ENCODE measurements at places on chromosomes 13 and 19. TPM values are rescaled to one million over a fixed set of nuclear protein-coding genes. Genes with fewer than 3 reads are reported as not detected.
A peak's percentile ranks its signal among the peaks of the same experiment; 100 is the strongest.

- no peaks in the 10 kb centered on the region for H3K36me3 ChIP-seq
- no peaks in the 10 kb centered on the region for H3K27me3 ChIP-seq
- H3K27ac ChIP-seq, result no peak overlapping the region
- no peak overlapping the region for H3K4me3 ChIP-seq
These were observed 76.9 kb downstream of the SIPA1L3 start for GRCh38 chr19:37983916-37984315.

- DNase-seq, result no peak
- H3K4me3 ChIP-seq, result no peak overlapping the region
- H3K4me1 ChIP-seq, result no peaks in the 10 kb centered on the region
- no peak overlapping the region for H3K27ac ChIP-seq
These were observed 206.0 kb downstream of the TDRD3 start for GRCh38 chr13:60603049-60603448.

GRCh38 chr19:11254666-11255065 is 7.7 kb downstream of the DOCK6 start:
- peak overlapping the region; percentile 49 for H3K27ac ChIP-seq
- H3K36me3 ChIP-seq, result peaks cover 2% of the 10 kb centered on the region
- no peak for DNase-seq
- H3K4me3 ChIP-seq, result no peak overlapping the region
- H3K4me1 ChIP-seq, result no peaks in the 10 kb centered on the region

The RFPL4A gene
- not detected for total RNA-seq

GRCh38 chr13:110912651-110913051 is 2.2 kb downstream of the ANKRD10 start:
- peak; percentile 34 for DNase-seq
- H3K4me3 ChIP-seq, result peak overlapping the region; percentile 89
- H3K27ac ChIP-seq, result peak overlapping the region; percentile 99

GRCh38 chr19:48025480-48025879 is 18.4 kb downstream of the CABP5 start:
- no peaks in the 10 kb centered on the region for H3K36me3 ChIP-seq
- no peak overlapping the region for H3K27ac ChIP-seq
- no peak for DNase-seq
- no peak overlapping the region for H3K4me3 ChIP-seq
- no peaks in the 10 kb centered on the region for H3K4me1 ChIP-seq

GRCh38 chr13:106533943-106534638 is 1.4 kb downstream of the EFNB2 start:
- no peaks in the 10 kb centered on the region for H3K36me3 ChIP-seq
- peak; percentile 61 for DNase-seq
- H3K27me3 ChIP-seq, result no peaks in the 10 kb centered on the region
- peak overlapping the region; percentile 75 for H3K4me3 ChIP-seq
- no peaks in the 10 kb centered on the region for H3K4me1 ChIP-seq

- no peak overlapping the region for H3K27ac ChIP-seq
- DNase-seq, result peak; percentile 78
- H3K4me1 ChIP-seq, result peaks cover 21% of the 10 kb centered on the region
- H3K4me3 ChIP-seq, result peak overlapping the region; percentile 11
- H3K36me3 ChIP-seq, result no peaks in the 10 kb centered on the region
These were observed 3.9 kb downstream of the ANKRD24 start for GRCh38 chr19:4186087-4186993.

GRCh38 chr13:74090869-74091605 is 43.2 kb downstream of the KLF12 start:
- H3K27me3 ChIP-seq, result no peaks in the 10 kb centered on the region
- H3K36me3 ChIP-seq, result no peaks in the 10 kb centered on the region
- DNase-seq, result no peak
- H3K27ac ChIP-seq, result no peak overlapping the region
- no peak overlapping the region for H3K4me3 ChIP-seq

DNA sequence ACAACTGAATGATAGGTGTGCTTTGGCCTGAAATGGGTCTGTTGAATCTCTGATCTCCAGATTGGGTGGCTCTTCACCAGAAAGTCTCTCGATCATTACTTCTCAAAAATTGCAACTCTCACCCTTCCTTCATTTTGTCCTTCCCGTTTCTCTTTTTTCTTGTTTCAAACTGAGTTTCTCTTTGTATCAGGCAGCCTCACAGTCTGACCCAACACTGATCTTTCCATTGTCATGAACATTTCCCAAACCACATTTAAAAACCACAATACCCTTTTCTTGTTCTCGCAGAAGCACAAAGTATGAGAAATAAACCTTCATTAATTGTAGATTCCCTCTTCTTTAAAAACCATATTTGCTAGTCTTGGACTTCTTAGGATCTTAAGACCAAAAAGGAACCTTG is 33.6 kb upstream of the HMGB1 start:
- no peak for DNase-seq
- no peak overlapping the region for H3K27ac ChIP-seq
- no peaks in the 10 kb centered on the region for H3K27me3 ChIP-seq
- H3K4me3 ChIP-seq, result no peak overlapping the region

Measured in psoas muscle (tissue), 8 donors.